ENCODE measurements at places on chromosomes 7 and 10.

DNA sequence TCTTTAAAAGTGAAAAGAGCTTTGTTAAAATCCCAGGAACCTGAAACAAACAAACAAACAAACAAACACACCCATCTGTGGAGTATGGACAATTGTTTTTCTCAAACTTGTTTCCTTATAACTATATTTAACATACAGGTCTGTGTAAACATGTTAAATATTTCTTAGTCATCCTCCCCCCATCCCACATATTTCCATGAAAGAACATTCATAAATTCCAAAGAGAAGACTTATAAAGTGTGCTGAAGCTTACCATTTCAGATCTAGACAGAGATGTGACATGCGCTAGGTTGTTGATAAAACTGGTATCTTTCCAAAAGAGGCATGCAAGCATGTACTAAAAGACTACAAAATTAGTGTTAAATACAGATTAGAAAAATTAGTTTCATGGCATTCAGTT is 6.5 kb downstream of the FKBP14 start:
- DNase-seq = no peak

DNA sequence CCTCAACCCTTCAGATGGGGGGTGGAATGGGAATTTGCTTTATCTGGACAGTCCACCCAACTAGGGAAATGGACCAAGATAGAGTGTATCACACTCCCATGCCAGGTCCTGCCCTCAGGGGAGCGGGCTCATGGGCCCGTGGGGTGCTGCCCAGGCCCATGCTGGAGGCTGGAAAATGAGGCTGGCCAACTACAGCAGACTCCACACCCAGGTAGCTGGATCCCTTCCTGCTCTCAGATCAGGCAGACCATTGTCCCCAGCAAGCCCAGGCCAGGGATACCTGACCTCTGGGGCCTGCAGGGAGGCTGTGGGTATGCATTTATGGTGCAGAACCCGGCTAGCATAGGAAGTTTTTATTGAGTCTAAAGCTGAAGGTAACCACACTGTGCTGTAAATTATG is 162.4 kb downstream of the TCERG1L start:
- no peak for DNase-seq

GRCh38 chr7:70857793-70858545 is 274.0 kb upstream of the GALNT17 start:
- no peak for DNase-seq

- no peak for DNase-seq
These were observed 16.6 kb upstream of the TMEM236 start for GRCh38 chr10:17735166-17735941.

DNA sequence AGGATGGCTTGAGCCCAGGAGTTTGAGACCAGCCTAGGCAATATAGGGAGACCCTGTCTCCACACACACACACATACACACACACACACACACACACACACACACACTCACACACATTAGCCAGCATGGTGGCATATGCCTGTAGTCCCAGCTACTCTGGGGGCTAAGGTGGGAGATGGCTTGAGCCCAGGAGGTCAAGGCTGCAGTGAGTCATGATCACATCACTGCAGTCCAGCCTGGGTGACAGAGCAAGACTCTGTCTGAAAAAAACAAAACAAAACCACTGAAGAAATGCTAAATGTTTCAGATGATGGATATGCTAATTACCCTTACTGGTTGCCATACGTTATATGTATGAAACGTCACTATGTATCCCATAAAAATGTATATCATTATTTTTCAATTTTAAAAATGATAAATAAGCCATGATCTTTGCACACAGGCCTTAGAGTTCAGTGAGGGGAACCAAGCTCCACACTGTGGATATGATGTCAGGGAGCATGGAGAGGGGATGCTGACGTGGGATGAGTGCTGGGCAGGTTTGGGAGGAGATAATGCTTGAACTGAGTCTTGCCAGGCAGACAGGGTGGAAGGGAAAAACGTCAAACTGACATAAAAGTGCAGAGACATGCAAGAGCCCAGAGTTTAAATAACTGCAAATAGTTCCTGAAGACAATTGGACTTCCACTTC is 45.9 kb upstream of the ARHGAP12 start:
- no peak for DNase-seq

- DNase-seq = no peak
These were observed 130.6 kb downstream of the ATXN7L1 start for GRCh38 chr7:105745681-105746330.

DNA sequence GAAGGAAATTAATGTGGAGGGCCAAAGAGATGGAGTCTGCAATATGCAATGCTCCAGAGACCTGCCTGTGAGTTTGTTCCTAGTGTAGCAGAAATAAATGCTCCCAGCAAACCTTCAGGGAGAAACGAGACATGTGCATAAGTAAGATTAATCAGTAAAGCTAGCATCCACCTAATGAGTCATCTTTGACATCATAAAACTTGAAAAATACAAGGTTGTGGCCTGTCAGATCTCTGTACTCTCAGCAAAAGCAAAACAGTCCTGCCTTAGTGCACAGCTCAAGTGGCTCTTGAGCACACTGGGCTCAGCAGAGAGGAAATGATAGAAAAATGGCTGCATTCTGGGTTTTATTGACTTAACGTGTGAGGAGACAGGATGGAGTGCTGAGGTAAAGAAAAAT is 32.5 kb upstream of the ERCC6 start:
- no peak for DNase-seq

GRCh38 chr10:33336582-33337325 is 2.3 kb upstream of the NRP1 start:
- no peak for DNase-seq

DNA sequence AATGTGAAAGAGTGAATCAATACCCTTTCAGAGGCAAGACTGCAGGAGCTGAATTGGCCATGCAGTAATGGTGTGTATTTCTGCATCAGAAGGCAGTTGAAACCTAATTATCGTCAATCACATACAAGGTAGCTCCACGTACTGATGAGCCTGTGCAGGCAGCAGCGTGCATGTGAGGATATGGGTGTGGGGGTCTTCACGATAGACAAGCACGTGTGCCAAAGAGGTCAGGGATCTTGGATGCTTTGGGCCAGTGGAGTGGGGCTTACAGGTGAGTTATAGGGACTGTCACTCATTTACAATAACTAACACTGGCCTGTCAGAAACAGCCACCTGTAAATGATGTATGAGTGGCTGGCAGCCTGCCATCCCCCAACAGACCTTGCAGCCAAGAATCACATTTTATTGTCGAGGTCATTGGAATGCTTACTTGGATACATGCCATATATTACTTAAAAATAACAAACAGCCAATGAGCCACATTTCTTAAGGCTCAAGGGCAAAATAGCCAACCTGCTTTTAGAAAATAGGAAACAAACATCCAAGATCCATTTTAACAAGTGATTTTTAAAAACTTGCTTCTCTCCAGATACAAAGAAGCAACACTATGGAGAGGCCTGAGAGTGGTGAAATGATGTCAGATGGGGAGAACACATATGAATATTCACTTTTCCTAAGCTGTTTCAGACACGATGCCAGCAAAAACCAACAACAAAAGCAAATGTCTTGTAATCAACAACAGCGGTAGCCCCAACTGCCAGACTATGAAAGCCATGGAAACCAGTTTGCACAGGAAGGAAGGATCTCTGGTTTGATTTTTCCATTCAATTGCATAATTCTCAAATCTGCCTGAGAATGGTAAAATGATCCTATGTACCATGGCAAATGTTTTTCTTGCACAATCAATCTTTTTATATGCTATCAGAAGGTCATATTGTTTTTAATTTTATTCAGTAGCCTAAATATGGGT is 210.7 kb downstream of the SKAP2 start:
- no peak for DNase-seq

DNA sequence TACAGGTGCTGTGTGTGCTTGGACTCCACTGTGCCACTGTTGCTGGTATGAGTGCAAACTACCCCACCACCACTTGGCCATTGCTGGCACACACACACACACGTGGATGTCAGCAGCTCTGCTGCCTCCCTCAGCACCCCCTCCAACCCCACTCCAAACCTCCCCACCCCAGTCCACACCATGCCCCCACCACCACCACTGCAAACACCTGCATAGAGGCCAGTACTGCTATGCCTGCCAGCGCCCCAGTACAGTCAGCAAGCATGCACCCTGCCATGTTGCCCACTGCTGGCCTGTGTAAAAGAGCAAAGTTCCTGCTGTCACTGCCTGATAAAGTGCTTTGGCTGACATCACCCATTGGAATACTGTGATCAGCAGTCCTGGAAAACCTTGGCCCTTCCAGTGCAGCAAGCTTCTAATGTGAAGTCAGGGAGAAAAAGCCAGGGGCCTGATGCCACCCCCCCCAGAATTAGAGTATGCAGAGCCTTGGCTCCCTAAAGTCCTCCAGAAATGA is 519.2 kb upstream of the PCDH15 start:
- no peak for DNase-seq

DNA sequence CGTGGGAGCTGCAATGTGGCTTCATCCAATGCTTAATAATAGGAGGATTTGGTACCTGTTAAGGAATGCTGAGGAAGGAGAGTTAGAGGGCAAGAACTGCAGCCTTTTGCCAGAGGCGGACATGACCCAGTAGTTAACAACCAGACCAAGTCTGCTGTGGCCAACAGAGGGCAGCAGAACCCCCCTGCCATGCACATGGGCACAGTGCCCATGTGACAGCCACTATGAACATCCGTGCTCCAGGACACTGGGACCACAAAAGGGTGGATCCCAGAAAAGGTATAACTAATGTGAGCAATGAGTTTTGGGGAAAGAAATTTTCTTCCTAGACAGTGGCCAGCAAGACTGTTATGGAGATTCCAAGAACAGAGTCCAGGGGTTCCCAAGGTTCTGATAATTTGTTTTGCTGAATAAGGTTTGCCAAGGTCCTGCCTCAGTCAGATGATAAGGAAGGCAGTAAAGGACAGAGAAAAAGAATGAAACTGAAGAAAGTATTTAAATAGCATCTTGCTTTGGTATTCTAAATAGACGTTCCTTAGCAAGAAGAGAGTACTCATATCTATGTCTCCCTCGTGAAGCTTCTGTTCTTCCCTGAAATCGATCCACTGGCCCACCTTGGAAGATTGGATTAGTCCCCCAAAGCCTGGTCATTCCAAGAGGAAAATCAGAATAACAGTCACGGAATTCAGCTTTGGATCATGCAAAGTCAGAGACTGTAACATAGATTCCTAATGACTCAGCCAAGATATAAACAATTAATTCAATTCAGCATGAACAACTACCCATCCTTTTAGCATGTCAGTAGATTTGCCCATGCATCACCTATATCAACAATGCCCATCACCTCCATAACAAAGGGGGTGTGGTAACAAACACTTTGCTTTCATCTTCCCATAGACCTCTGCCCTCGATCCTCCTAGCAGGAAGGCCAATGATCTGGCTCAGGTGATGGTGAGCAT is 56.0 kb downstream of the LGI1 start:
- peak; percentile 36 for DNase-seq

GRCh38 chr10:32948451-32948850 is 9.6 kb downstream of the ITGB1 start:
- no peak for DNase-seq

DNA sequence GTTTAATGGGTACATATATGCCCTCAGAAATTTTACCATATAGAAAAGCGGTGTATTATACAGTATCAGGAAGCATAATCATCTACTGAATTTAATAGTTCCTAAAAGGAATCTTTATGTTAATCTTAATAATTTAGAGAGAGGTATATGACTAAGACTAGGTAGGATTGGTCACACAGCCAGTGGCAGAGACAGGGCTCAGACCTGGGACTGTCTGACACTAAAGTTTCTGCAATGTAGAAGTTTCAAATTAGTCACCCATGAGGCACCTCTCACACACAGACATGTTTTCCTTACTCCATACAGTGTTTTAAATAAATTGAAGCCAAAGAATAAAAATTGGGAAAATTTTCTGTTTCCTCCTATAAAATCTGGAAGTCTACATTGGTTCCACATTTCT is 72.8 kb upstream of the ADRA2A start:
- DNase-seq = no peak

DNA sequence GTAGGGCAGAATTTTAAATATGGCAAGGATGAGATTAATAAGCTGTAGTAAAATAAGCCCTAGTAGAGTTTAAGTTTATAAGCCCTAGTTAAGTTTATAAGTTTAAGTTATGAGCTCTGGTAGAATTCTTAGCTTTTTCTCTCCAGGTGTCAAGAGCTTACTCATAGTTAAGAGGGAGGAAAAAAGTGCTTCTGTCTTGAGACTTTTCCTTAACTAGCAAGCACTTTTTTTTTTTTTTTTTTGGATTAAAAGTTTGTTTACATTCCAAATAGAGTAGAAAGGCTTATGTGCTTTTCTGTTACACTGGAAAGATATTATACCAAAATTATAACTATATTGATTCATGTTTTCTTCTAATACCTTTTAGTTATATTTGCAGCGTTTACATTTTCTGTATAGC is 25.5 kb upstream of the MPP7 start:
- no peak for DNase-seq

DNA sequence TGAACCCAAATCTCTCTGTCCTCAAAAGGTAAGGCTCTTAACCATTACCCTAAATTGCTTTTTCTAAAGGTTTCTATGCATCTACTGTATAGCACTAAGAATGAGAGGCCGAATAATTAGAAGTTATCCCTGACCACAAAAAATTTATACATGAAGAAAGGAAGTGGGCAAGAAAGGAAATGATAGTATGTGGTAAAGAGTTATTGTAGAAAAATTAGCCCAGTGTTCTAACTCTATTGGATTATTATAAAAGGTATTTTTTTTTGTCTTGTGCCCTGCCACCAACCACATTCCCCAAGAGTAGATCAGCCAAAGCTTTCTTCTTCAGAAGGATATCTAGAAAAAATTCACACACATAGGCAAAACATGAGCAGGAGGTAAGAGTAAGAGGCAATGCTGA is 45.4 kb downstream of the DKK1 start:
- DNase-seq = no peak

- DNase-seq = no peak
These were observed 60.3 kb upstream of the FEZF1 start for GRCh38 chr7:122364761-122365280.

DNA sequence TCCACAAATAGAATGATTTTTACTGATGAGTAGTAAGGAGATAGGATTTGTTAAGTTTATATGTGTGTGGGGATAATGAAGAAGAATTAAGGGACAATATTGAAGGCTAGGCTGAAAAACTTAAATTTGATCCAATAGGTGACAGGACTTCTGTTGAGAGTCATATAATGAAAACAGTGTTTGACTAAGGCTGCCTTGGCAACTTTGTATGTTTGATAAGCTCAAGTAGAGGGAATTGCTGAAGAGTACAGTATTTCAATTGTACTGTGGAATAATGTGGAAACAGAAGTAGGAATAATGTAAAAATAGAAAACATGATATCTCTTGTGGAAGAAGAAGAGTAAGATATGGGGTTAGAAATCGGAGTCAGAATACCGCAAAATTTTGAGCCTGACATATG is 10.5 kb downstream of the R3HCC1L start:
- DNase-seq = no peak

- no peak for DNase-seq
These were observed 8.7 kb downstream of the CPXM2 start for GRCh38 chr10:123882681-123883445.

GRCh38 chr7:39271402-39271801 is 293.7 kb downstream of the POU6F2 start:
- no peak for DNase-seq

GRCh38 chr7:130395421-130395820 is 15.1 kb downstream of the CPA1 start:
- no peak for DNase-seq

GRCh38 chr7:141244435-141244834 is 170.6 kb downstream of the TMEM178B start:
- DNase-seq = no peak

All from stimulated activated CD4-positive, alpha-beta T cell treated with anti-CD3 and anti-CD28 coated beads, Interleukin-12 subunit alpha, Interleukin-12 subunit beta, amount 100 ng/mL, for 48 hours (primary cell).